ENCODE measurements at places on chromosomes 4 and X.

- no peak for DNase-seq
These were observed 50.6 kb upstream of the SHOX start for GRCh38 chrX:580030-580429.

GRCh38 chr4:139154538-139154937 lies 22.5 kb downstream of the ELF2 start:
- no peak for DNase-seq

DNA sequence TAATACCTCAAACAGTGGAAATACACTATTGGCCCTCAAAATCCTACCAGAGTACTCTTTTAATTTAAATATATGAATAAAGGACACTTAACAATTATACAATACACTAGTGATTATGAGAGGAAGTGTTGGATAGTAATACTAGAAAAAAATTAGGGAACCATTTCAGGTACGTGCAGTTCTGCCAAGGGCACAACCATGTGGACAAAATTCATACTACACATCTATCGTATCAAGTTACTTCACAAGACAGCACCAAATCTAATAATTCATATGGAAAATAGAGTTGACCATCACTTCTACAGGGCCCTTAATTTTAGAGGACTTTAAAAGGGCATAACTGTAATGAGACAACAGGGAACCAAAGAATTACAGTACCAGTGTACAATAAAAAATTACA lies 69.2 kb upstream of the ZCCHC13 start:
- DNase-seq = no peak

GRCh38 chr4:156505341-156505955 lies 466.2 kb downstream of the PDGFC start:
- no peak for DNase-seq

- DNase-seq = no peak
These were observed 197.8 kb downstream of the FRAS1 start for GRCh38 chr4:78254893-78255292.

DNA sequence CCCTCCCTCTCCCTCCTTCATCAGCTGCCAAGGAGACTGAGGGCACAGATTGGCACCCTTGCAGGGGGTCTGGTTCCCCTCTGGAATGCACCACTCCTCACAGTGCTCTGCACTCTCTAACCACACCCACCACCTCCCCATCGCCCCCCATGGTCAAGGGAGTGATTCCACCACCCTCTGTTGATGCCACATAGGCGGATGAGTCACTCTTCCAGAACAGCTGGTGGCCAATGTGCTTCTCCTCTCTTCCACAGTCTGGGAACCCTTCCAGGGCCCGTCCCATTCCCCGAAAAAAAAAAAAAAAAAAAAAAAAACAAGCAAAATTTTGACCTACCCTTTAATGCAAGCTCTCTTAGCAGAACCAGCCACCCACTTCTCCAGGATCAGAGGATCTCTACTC lies 341.3 kb upstream of the KLF3 start:
- DNase-seq = no peak

GRCh38 chr4:72358483-72358882 lies 210.5 kb downstream of the ADAMTS3 start:
- DNase-seq = no peak

DNA sequence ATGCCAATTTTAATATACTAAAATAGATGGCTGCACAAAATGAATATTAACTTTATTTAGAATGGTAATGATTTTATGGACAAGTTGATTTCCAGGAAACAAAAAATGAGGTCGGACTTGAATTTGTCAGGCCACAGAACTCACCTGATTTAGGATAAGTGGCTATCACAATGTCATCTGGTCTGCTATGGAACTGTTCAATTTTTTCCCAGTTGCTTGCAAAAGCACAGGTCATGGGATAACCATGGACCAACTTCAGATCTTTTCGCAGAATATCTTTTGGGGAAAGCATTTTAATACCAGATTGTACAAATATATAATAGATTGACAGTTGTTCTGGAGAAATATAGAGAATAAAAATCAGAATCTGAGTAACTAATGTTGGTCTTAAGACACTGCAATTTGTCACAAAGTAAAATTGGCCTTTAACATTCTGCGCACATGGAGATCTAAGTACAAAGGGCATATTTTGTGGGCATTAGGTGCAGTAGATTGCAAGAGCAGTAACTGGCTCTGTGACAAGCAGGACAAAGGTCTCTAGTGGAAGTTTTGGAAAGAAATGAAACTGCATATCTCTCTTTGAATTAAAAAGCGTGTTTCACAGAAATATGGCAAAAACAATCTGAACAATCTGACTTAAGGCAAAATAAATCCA lies 5.4 kb downstream of the SULT1B1 start:
- DNase-seq = no peak

GRCh38 chr4:182575225-182575624 lies 332.0 kb downstream of the TENM3 start:
- no peak for DNase-seq

- DNase-seq = no peak
These were observed 20.2 kb downstream of the IRAK1 start for GRCh38 chrX:153999359-154000037.

GRCh38 chrX:11703855-11704254 lies 38.1 kb upstream of the ARHGAP6 start:
- no peak for DNase-seq

DNA sequence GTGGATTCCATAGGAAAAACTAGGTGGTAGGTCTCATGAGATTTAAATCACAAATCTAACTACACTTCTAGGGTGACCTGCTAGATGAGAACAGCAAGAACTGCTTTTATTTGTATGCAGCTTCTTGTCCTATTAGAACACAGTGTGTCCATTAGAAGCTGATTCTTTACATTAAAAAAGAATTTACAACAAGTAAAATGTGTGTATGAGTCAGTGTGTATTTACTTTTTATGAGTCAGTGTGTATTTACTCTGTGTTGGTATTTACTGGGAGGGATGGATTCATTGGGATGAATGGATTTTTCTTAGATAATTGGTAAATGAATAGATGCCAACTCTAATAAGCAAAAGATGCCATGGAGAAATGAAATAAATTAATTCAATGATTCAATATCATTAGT lies 40.6 kb upstream of the XPNPEP2 start:
- DNase-seq = no peak

All from stimulated activated CD4-positive, alpha-beta T cell treated with anti-CD3 and anti-CD28 coated beads, Interleukin-1b, Interleukin-23, amount 100 ng/mL, for 1 hour (primary cell).